ENCODE measurements at places on chromosomes 1 and 21. TPM values are rescaled to one million over a fixed set of nuclear protein-coding genes. Genes with fewer than 3 reads are reported as not detected.

DNA sequence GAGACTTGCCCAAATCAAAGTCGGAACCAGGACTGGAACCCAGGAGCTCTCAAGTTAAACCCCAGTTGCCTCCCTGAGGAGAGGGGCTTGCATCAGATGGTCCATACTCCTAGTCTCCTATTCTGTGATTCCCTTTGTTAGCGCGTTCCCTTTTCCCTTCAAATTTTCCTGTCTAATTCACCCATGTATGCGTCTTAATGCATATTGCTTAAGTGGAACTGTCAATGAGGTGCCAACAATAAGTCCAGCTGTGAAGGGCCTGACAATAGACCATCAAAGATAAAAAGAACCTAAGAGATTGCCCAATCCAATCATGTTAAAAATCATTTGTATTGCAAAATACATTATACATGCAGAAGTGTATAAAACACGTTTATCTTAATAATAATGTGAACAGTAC is 634 bp upstream of the SPATA6 start:
- peak overlapping the region; percentile 84 for H3K4me3 ChIP-seq
- peak overlapping the region; percentile 92 for H3K27ac ChIP-seq

GRCh38 chr1:115980998-115981993 is 5.0 kb downstream of the SLC22A15 start:
- H3K27me3 ChIP-seq = no peaks in the 10 kb centered on the region
- no peaks in the 10 kb centered on the region for H3K36me3 ChIP-seq
- no peak overlapping the region for H3K27ac ChIP-seq
- H3K4me1 ChIP-seq = peaks cover 12% of the 10 kb centered on the region
- H3K4me3 ChIP-seq = no peak overlapping the region
- peak; percentile 64 for DNase-seq

DNA sequence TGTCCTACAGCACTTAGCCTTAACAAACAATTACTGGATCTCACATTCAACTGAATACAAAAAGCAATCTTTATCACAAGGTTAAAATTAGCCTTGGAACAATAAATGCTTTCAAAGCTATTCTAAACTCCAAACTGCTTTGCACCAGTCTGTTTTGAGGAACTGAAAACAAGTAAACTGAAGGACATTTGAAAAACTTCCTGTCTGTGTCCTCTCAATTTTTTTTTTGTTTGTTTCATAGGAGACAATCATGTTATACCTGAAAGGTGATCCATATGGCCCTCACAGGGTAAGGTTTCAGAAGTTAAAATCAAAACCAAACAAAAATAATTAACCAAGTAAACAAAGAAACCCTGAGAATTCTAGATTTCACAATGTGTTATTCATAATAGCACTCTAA is 459.1 kb downstream of the DPYD start:
- H3K4me3 ChIP-seq = no peak overlapping the region
- no peaks in the 10 kb centered on the region for H3K27me3 ChIP-seq
- peak; percentile 8 for DNase-seq
- no peaks in the 10 kb centered on the region for H3K36me3 ChIP-seq
- no peaks in the 10 kb centered on the region for H3K4me1 ChIP-seq

The NHLH2 gene
- not detected for total RNA-seq

The RNF207 gene
- total RNA-seq = 11.9 TPM

All from stomach (tissue), 19 donors.